ENCODE measurements at places on chromosomes 16 and 17.

DNA sequence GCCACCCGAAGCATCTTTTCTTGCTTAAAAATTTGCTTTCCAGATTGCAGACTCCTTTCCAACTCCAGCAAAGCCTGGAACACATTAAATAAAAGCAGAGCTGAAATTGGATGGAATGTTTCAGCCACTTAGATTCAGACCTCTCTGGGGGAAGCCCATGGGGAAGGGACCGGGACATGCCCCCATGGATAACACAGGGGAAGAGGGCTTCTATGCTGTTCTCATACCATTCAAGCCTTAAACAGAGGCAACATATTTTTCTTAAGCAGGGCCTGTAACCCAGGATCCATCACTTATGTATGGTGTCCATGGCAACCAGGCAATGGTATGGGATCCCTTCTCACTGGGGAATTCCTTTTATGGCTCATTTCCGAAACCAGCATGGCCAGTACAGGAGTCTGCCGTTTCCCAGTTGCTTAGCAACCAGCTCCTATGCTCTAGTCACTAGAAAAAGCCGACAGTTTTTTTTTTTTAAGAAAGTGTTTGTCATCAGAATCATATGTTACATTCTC lies 62.0 kb upstream of the MARCHF10 start:
- no peak for DNase-seq

GRCh38 chr16:71473891-71474290 lies 11.8 kb upstream of the ZNF23 start:
- no peak for DNase-seq

DNA sequence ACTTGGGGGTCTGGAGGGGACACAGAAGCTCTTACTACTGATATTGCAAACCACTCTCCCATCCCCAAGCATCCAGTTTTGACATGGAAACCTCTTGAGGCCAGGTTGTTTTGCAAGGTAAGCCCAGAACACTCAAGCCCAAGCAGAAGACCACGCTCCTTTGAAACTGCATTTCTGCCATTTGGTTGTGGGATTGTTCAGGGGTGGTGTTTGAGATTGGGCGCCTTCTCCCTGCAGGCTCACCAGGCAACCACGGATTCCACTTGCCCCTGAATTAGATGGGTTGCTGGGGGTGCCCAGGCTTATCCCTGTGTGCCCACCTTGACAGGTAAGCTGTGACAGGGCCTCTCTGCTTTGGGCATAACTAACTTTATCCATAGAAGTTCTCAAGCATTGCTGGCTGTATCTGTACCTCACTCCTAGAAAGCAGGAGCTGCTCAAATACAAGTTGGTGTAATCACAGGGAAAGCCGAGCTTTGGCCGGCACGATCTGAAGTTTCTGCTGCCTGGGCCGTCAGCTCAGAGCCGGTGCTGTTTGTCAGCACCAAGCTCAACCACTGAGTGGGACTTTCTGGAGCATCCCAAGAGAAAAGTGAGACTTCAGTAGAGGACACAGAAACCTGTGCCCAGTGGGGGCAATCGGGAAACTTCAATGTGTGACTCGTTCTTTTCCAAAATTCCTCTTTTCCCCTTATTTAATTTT lies 93.6 kb downstream of the CYLD start:
- no peak for DNase-seq

- peak; percentile 95 for DNase-seq
Observed at GRCh38 chr17:61927208-61928100, at the start of gene INTS2. Gene INTS2, minus strand, starts transcription at chr17:61927982. Its CDS starts 1,338 bp downstream, at chr17:61926644.

- DNase-seq: no peak
Observed at GRCh38 chr16:50066482-50067289, 916 bp downstream of the HEATR3 start.

- DNase-seq: no peak
Observed at GRCh38 chr16:56405977-56406672, 19.2 kb downstream of the AMFR start.

GRCh38 chr16:88035292-88035691 lies 84.1 kb downstream of the BANP start:
- no peak for DNase-seq

All from stimulated activated CD4-positive, alpha-beta T cell treated with anti-CD3 and anti-CD28 coated beads, Interleukin-12 subunit alpha, Interleukin-12 subunit beta, amount 100 ng/mL, for 4 hours (primary cell).